Esophagus squamous epithelium (tissue), 5 donors: ENCODE measurements at places on chromosomes 2 and 18.

GRCh38 chr2:69043736-69044400 is 30.9 kb downstream of the ANTXR1 start:
- no peak for DNase-seq
- H3K27ac ChIP-seq, result no peak overlapping the region
- no peaks in the 10 kb centered on the region for H3K27me3 ChIP-seq
- no peak overlapping the region for H3K4me3 ChIP-seq
- no peaks in the 10 kb centered on the region for H3K36me3 ChIP-seq

DNA sequence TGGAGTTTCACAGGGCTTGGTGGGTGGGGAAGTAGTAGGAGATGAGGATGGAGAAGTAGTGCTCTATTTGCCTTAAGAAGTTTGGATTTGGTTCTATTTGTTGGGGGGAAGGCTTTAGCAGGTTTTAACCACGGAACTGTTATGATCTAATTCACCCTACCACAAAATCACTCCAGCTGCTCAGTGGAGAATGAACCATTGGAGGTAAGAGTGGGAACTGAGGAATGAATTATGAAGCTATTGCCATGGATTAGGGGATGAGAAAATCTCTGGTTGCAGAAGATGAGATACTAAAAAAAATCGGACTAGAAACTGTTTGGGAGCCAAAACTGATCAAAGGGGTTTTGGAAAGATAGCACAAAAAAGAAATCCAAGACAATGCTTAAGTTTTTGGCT is 488.9 kb downstream of the DLGAP1 start:
- no peak overlapping the region for H3K4me3 ChIP-seq
- no peak for DNase-seq
- H3K27ac ChIP-seq, result no peak overlapping the region

DNA sequence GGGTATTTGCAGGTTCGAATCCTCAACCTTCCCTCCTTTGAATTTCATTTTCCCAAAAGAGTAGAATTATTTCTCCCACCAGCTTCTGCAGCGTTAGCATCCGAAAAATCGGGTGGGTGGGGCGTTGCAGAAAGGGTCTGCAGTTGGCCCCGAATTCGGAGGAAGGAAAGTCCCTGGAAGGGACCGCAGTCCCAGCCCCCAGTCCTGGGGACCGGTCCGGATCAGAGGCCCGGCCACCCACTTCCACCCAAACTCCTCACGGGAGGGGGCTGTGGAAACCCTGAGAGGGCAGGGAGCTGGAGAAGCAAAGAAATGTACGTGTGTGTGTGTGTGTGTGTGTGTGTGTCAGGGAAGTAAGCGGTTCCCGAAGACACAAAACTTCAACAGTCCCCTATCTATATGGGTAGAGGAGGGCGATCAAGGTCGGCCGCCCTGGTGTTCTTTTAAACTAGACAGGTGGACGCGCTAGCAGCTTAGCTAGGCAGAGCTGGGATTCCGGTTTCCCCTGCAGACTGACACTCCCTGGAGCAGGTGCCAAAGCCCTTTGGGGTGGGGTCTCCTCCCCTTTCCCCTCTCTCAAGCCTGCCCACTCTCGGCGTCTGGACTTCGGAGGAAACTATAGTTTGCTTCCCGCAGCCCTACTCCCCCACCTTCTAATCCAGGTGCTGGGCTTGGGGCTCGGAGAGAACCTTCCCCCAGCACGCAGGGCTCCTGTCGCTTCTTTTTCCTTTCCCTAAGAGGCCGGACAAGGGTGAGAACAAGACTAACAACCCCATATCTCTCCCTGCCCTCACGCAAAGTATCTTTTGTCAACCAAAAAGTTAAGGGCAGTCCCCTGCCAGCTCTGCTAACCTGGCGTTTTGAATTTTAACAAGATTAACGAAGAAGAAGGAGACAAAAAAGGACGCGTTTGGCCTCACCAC is 4.8 kb upstream of the ONECUT2 start:
- H3K27ac ChIP-seq, result no peak overlapping the region
- peaks cover 60% of the 10 kb centered on the region for H3K27me3 ChIP-seq
- no peaks in the 10 kb centered on the region for H3K36me3 ChIP-seq
- DNase-seq, result no peak

DNA sequence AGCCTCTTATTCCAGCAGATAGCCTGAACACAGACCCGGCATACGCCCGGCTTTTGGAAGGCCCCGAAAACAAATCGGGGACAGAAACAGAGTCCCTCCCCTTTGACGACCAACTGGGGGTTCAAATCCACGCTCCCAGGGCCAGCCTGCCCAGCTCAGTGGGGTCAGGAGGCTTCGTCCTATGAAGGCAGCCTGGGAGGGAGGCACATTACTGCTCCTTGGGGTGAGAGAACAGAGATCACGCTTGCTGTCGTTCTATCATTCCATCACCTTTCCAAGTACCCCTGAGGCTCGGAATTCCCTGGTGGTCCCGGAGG is 208.8 kb upstream of the SALL3 start:
- no peak for DNase-seq
- H3K4me3 ChIP-seq, result no peak overlapping the region

DNA sequence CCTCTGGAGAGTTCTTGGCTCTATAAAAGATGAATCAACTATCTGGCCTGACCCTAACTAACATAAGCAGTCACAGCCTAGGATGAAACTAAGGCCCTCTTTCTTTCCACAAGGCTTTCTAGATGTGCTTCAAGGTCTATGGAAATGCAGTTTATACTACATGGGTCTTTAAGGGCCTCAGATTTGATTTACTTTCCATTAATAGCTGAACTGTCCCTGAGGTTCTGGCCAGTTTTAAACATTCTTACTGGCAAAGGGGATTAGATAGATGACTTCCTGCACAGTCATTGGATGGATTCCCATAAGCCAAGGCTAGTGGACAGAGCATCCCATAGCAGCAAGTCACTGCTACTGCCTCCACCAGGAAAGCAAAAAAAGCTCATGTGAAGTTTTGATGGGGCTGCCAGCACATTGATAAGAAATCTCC is 38.1 kb upstream of the LCLAT1 start:
- H3K27ac ChIP-seq, result peak overlapping the region; percentile 87
- H3K27me3 ChIP-seq, result no peaks in the 10 kb centered on the region
- no peak for DNase-seq
- H3K4me3 ChIP-seq, result no peak overlapping the region
- H3K36me3 ChIP-seq, result no peaks in the 10 kb centered on the region
- peaks cover 72% of the 10 kb centered on the region for H3K4me1 ChIP-seq

GRCh38 chr2:176999301-176999700 is 213.3 kb upstream of the HNRNPA3 start:
- no peaks in the 10 kb centered on the region for H3K4me1 ChIP-seq
- DNase-seq, result no peak
- no peak overlapping the region for H3K4me3 ChIP-seq
- no peaks in the 10 kb centered on the region for H3K27me3 ChIP-seq
- H3K27ac ChIP-seq, result no peak overlapping the region
- H3K36me3 ChIP-seq, result no peaks in the 10 kb centered on the region

- H3K27ac ChIP-seq, result no peak overlapping the region
- no peak for DNase-seq
- H3K27me3 ChIP-seq, result no peaks in the 10 kb centered on the region
- no peak overlapping the region for H3K4me3 ChIP-seq
Measured at GRCh38 chr18:13425357-13426091, 207.0 kb downstream of the LDLRAD4 start.

DNA sequence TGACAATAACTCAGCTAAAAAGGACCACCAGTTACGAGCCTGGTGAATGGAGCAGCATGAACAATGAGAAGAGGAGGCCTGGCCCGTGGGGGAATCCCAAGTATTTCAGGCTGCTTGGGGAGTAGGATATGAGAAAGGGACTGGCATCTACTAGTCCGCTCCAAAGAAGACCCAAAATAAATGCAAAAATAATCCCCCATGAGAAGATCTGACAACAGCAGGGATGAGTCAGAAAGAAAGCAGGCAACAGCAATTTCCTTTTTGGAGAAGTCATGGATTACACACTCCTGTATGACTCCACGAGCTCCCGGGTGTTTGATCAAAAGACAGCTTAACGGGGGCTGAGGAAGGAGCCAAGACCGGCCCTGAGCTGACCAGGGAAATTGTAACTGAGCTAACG is 111.4 kb downstream of the SOX11 start:
- no peak for DNase-seq
- no peaks in the 10 kb centered on the region for H3K4me1 ChIP-seq
- no peaks in the 10 kb centered on the region for H3K27me3 ChIP-seq
- no peak overlapping the region for H3K4me3 ChIP-seq
- H3K27ac ChIP-seq, result no peak overlapping the region

DNA sequence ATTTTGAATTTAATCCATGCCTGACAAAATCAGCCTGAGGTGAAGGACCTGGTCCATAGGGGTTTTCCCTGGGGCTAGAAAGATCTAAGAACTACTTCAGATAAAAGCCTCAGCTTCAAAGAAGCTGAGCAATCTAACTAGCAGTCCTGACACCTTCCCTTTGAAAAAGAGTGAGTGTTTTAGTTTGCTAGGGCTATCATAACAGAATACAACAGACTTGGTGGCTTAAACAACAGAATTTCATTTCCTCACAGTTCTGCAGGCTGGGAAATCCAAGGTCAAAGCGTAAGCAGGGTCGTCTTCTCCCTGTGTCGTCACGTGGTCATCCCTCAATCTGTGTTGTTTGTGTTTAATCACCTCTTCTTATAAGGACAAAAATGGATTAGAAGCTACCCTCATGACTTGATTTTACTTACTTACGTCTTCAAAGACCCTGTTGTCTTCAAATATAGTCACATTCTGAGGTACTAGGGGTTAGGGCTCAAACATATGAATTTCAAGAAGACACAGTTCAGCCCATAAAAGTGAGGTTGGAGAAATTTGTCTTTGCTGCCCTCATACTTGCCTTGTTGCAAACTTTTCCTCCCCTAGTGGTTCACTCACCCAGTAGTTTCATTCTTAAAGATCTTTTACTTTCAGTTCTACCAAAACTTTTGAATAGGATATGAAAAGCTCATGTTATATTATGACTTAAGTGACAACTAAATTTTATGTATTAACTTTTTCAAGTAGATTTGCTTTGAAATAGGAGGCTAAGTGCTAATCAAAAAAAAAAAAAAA is 673.8 kb downstream of the ARHGAP15 start:
- no peaks in the 10 kb centered on the region for H3K36me3 ChIP-seq
- H3K4me3 ChIP-seq, result no peak overlapping the region
- no peaks in the 10 kb centered on the region for H3K27me3 ChIP-seq
- peaks cover 14% of the 10 kb centered on the region for H3K4me1 ChIP-seq

GRCh38 chr2:168194784-168195522 is 52.4 kb downstream of the STK39 start:
- H3K4me1 ChIP-seq, result peaks cover 41% of the 10 kb centered on the region
- peak overlapping the region; percentile 1 for H3K27ac ChIP-seq
- H3K36me3 ChIP-seq, result no peaks in the 10 kb centered on the region
- no peak for DNase-seq

DNA sequence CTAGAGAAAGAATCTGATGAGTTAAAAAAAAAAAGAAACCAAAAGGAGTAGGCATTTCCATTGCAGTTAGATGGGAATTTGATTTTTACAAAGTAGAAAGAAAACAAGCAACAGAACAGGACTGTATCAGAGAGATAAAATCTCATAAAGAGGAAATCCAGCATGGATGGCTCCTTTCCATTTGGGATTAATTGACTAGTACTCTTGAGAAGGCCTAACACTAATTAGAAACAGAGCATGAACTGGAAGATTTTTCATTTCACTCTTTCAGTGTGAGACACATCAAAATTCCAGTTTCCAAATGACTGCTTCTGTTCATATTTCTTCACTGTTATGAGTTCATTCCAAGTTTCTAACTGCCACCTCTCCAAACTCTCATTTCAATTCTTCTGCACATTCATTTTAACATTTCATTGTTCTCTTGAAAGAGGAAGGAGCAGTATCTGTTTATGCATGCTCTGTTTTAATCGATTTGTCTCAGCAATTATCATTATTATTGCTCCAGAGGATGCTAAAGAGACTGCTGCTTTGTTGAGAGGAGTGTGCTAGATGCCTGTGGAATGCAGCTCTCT is 108.8 kb upstream of the PIEZO2 start:
- H3K36me3 ChIP-seq, result no peaks in the 10 kb centered on the region
- H3K27ac ChIP-seq, result no peak overlapping the region
- H3K4me3 ChIP-seq, result no peak overlapping the region
- no peak for DNase-seq
- no peaks in the 10 kb centered on the region for H3K4me1 ChIP-seq

- no peaks in the 10 kb centered on the region for H3K4me1 ChIP-seq
- no peak overlapping the region for H3K4me3 ChIP-seq
- no peak overlapping the region for H3K27ac ChIP-seq
- no peaks in the 10 kb centered on the region for H3K36me3 ChIP-seq
- no peak for DNase-seq
- H3K27me3 ChIP-seq, result no peaks in the 10 kb centered on the region
Measured at GRCh38 chr2:112821142-112821541, 15.4 kb downstream of the IL1B start.

DNA sequence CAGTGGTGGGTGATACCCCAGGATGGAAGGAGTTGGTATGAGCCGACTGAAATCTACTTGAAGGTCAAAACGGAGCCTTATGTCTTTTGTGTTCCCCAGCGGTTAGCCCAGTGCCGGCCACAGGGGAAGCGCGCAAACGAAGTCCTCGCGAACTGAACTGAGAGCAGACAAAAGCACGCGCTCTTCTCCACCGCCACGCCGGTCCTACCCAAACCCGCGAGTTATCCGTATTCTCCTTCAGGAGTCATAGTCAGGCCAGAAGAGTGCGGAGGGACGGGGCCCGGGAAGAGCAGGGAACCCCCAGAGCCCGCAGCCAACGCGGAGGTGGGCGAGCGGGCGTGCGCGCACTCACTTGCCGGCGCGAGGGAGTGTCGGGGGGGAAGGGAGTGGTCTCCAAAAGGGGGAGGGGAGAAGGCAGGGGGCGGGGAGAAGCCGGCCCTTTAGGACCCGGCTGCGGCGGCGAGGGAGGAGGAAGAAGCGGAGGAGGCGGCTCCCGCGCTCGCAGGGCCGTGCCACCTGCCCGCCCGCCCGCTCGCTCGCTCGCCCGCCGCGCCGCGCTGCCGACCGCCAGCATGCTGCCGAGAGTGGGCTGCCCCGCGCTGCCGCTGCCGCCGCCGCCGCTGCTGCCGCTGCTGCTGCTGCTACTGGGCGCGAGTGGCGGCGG is at the start of gene IGFBP2:
IGFBP2 (plus strand) TSS at position 469 of the 664 bp plus-strand sequence; CDS start at position 573, 104 bp downstream.
- DNase-seq, result no peak
- no peaks in the 10 kb centered on the region for H3K36me3 ChIP-seq
- peaks cover 53% of the 10 kb centered on the region for H3K4me1 ChIP-seq
- H3K27me3 ChIP-seq, result no peaks in the 10 kb centered on the region
- H3K4me3 ChIP-seq, result peak within 1 kb of the TSS; percentile 76

- H3K4me1 ChIP-seq, result no peaks in the 10 kb centered on the region
- no peak for DNase-seq
- H3K27ac ChIP-seq, result no peak overlapping the region
- no peak overlapping the region for H3K4me3 ChIP-seq
- H3K36me3 ChIP-seq, result no peaks in the 10 kb centered on the region
Measured at GRCh38 chr2:187150670-187151069, 297.4 kb downstream of the CALCRL start.

- no peaks in the 10 kb centered on the region for H3K4me1 ChIP-seq
- H3K27me3 ChIP-seq, result no peaks in the 10 kb centered on the region
- no peaks in the 10 kb centered on the region for H3K36me3 ChIP-seq
- no peak for DNase-seq
- H3K27ac ChIP-seq, result no peak overlapping the region
- H3K4me3 ChIP-seq, result no peak overlapping the region
Measured at GRCh38 chr2:228839421-228839876, 431.6 kb downstream of the PID1 start.
